ENCODE measurements at places on chromosomes 16 and 17.

GRCh38 chr17:45579529-45580495, 89.3 kb upstream of the PLEKHM1 start:
- no peak for DNase-seq

DNA sequence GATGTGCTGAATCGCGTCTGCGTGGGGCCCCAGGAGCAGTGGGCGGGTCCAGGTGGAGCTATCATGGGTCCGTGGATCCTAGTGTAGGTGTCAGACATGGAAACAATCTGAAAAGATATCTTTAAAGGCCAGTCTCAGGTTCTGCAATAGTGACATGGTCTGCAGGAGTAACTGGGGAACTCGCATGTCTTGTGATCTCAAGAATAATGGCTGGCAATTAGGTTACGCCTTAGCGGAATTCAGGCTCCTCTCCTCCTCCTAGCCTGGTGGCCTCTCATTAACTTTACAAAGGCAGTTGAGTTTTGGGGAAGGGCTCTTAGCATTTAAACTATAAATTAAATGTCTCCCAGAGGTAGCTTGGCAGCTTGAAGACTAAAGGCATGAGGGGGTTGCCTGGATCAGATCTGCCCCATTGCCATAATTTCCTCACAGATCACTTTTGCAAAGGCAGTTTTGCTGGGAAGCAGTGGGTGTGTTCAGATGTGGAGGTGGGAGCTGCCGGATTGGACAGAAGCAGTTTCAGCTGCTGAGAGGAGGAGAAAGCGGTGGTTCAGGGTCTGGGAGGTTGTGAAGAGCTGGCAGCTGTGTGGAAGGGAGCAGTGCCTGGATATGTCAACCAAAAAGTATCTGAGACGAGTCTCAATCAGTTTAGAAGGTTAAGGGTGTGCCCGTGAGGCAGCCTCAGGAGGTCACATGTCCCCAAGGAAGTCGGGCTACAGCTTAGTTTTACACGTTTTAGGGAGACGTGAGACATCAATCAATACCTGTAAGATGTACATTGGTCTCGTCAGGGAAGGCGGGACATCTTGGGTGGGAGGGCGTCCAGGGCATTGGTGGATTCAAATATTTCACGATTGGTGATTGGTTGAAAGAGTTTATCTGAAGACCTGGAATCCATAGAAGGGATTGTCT, 2.7 kb downstream of the TBCD start:
- DNase-seq = peak; percentile 73

GRCh38 chr17:50627782-50628601, 6.7 kb upstream of the ABCC3 start:
- no peak for DNase-seq

DNA sequence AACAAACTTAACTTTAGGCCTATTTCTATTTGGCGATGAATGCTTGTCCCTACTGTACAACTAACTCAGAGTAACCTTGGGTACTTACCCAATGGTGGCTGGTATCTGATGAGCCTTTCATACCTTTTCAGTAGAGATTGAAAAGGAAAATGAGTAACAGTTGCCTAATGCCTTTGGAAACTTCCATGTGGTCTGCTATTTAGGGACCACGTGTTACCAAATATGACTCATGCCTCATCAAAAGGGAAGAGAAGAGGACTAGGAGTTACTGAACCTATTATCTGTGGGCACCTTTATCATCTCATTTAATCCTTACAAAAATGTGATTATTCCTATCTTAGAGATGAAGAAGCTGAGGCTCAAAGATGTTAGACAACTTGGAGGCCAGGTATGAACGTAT, 8.1 kb downstream of the MYOCD start:
- DNase-seq = no peak

GRCh38 chr17:80519091-80519781, 25.4 kb upstream of the RPTOR start:
- DNase-seq = no peak

DNA sequence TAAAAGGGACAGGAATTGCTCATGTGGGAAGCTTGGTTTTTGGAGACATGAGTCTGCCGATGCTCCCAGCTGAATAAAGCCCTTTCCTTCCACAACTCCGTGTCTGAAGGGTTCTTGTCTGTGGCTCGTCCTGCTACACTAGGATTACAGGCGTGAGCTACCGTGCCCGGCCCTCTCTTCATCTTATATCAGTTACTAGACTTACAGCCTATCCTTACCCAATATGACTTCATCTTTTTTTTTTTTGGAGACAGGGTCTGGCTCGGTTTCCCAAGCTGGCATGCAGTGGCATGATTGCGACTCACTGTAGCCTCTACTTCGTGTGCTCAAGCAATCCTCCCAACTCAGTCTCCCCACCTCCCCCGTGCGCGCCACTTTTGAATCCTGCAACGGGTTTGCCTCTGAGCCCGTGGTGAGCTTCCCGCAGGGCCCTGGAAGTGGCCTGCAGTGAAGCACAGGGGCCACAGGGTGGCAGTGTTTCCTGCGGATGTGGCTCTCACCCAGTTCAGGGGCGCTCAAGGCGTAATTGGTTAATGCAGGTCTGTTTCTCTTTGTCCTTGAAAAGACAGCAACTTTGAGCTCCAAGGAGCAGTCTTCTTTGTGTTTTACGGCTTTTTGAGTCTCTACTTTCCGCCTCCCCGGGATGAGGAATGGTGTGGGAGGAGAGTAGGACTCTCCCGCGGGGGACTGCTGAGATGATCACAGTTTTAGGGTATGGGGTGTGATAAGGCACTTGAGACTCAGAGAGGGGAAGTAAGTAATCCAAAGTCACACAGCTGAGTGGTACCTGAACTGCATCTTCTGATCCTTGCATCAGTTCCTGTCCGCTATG, 22.7 kb upstream of the GPRC5B start:
- peak; percentile 79 for DNase-seq

DNA sequence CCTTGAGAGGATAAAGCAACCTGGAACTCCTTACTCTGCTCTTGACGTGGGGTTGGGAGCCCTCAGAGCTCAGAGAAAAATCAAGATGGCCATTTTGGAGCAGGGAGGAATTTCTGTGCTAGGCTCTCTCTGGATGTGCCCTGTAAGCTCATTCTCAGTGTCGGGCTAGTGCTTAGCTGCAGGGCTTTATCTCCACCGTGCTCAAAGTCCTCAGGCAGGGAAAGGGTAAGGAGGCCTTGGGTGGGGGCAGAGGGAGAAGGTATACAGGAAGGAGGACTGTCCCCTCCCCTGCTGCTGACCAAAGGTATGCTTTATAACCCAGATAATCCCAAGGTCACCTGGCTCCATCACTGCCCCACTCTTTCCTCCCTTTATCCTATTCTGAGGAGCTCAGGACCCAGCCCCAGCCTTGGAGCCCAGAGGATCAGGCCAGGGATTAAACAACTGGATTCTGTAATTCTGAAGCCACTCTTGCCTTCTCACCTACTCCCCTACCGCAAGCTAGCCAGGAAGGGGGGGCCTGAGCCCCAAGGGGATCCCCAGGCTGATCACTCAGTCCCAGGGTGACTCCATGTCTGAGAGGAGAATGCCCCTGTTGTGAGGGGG, 1.1 kb downstream of the DHRS11 start:
- no peak for DNase-seq

DNA sequence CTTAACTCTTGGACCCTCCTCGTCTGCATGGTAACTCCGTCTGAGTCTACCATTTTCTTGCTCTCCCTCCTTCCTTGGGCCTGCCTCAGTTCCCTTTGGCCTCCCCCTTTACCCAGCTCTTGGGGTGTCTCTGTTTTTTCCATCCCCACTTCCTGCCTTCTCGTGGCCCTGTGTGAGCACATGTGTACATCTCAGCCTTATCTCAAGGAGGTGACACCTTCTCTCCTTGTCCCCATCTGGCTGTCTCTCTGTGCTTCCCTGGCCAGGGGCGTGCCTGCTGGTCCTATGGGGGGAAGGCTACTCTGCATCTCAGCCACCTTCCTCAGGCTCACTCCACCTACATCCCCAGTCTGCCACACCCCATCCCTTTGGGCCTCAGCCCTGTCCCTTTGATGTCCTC, 6.6 kb downstream of the CTF1 start:
- DNase-seq = no peak

DNA sequence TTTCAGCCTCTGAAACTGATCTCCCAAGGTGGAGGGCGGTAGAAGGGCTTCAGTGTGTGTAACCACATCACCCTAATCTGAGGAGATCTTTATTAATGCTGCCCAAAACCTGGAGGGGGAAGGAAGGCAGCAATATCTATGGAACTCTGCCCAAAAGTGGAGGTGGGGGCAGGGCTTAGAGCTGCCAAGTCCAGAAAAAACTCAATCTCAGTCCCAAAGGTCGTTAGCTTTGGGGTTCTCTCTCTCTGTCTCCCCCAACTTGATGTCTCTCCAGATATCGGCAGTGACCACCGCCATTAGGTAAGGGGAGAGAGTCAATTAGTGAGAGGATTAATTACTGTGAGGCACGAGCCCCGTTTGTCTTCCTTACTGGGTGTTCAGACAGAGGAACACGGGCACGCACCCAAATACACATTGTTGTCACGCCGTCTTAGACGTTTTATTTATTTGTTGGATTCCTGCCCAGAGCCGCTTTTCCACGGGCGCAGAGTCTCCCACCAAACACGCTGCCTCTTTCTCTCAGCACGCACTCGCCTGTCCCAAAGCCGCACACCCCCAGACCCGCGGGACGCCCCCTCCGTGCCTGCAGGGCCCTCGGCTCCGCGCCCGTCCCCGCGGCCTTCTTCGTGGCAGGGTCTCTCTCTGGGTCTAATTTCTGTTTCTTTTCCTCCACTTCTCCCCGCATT, 5.4 kb upstream of the LHX1 start:
- DNase-seq = no peak

DNA sequence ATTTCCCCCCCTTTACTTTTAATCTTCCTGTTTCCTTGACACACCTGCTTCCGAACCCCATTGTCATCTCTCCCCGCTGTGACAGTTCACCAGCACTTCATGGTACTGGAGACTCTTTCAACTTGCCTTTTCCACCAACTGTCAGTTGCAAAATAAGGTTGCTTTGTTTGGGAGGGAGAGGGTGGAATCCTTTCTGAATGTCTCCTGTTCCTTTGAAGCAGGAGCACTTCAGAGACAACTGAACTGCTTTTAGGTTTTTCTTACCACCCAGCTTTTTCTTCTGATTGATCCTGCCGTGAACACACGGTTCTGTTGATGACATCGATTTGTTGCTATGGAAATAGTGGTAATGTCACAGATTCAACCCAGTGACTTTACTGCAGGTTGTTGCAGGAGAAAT, 42.0 kb downstream of the RPA1 start:
- no peak for DNase-seq

DNA sequence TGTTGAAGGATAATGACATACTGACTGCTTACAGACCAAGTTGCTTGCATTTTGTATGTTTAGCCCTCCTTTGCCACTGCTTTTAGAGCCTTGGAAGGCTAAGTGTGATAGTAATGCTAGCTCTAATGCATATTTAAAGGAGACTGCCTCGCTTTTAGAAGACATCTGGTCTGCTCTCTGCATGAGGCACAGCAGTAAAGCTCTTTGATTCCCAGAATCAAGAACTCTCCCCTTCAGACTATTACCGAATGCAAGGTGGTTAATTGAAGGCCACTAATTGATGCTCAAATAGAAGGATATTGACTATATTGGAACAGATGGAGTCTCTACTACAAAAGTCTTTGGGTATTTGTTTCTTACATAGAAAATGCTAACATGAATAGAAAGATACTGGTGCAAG, 19.1 kb downstream of the CAPNS2 start:
- no peak for DNase-seq

GRCh38 chr17:55149485-55149884, 115.3 kb upstream of the HLF start:
- DNase-seq = no peak

DNA sequence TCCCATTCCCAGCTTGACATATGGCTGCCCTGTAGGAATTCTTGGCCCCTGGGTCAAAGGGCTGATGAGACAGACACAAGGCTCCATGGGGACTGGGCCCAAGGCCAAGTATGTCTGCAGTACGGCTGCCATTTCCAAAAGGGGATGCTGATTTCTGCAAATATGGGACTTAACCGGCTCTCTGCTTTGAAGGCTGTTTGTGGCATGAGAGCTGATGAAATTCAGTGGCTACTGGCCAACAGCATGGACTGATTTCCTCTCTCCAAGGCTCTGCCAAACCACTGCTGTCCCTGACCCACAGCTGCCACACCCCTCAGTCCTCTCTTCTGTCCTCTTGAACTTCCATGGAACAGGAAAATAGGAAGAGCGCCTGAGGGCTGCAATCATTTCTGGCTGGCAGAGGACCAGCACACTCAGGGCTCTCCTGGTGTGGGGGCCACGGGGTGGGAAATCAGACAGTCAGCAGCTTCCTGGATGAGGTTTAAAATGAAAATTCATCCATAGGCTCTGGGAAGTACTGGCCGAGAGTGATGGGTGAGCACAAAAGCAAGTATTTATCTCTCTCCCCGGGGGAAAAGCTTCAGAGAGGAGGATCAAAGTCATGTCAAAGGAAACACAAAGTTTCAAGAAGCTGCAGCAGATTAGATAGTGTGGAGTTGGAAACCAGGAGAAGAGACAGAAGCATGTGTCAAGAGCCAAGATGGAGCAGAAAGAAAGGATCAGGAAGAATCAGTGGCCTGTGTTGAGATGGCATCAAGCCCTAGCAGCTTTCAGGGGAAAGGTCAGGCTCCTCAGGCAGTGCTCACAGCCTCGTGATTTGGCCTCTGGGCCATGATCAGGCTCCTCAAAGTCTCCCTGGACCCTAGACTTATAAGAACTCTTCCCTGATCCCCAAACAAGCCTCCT, 64.1 kb upstream of the SREBF1 start:
- no peak for DNase-seq
